ENCODE measurements at places on chromosomes 6 and 20. TPM values are rescaled to one million over a fixed set of nuclear protein-coding genes. Genes with fewer than 3 reads are reported as not detected.

The ZNF217 gene
- 40.2 TPM for total RNA-seq

The BHLHE23 gene
- not detected for total RNA-seq

The DAAM2 gene
- total RNA-seq: 20.1 TPM

The FAM209B gene
- not detected for total RNA-seq

The SLC22A23 gene
- total RNA-seq: 45.5 TPM

The ADTRP gene
- total RNA-seq: 18.7 TPM

The GTF3C6 gene
- total RNA-seq: 68.8 TPM

The POU5F1 gene
- not detected for total RNA-seq

The FAM83D gene
- 2.0 TPM for total RNA-seq

The ULBP1 gene
- not detected for total RNA-seq

- DNase-seq: peak; percentile 92
- no peaks in the 10 kb centered on the region for H3K36me3 ChIP-seq
- H3K4me1 ChIP-seq: peaks cover 10% of the 10 kb centered on the region
- H3K27me3 ChIP-seq: no peaks in the 10 kb centered on the region
- H3K4me3 ChIP-seq: peak overlapping the region; percentile 46
Observed at GRCh38 chr6:27687154-27688013, 214.5 kb upstream of the ZNF184 start.

DNA sequence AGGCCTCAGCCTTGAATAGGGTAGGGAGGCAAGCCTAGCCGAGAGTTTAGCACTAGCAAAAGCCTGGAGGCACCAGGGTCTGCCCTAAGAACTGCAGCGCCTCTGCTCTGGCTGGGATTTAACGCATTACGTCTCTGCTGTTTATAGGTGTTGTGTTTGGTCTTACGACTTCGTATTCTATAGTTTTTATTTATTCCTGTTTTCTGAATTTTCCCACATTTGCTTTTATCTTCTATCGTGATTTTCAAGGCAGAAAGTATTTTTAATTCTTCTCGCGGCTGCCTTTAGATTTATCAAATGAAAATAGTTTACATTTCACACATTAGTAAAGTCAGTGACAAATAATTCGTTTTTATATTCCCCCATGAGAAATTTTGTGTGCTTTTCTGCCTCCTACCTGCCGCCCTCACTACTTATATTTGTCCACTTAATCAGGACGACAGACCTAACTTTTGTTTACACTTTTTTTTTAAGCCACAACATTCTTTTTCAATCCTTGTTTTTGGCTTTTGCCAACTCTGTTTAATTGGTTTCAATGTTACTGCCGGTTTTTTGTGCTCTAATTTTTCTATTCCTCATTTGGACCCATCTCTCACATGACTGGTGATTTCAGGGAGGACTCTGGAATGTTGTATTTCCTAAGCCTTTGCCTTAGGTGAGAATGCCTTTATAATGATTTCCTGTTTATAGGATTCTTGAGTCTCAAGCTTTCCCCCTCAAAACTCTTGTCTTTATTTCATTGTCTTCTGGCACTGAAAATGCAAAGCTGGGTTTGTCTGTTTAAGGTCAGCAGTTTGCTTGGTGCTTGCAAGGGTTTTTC lies 1.3 kb upstream of the LZTS3 start:
- peaks cover 18% of the 10 kb centered on the region for H3K27me3 ChIP-seq
- H3K27ac ChIP-seq: peak overlapping the region; percentile 83
- H3K4me1 ChIP-seq: peaks cover 22% of the 10 kb centered on the region
- H3K36me3 ChIP-seq: no peaks in the 10 kb centered on the region

GRCh38 chr20:62548471-62548870 lies 72.7 kb upstream of the GATA5 start:
- peak overlapping the region; percentile 46 for H3K27ac ChIP-seq
- H3K36me3 ChIP-seq: no peaks in the 10 kb centered on the region
- H3K4me1 ChIP-seq: peaks cover 14% of the 10 kb centered on the region
- H3K4me3 ChIP-seq: no peak overlapping the region

GRCh38 chr6:157249826-157250225 lies 73.5 kb downstream of the TMEM242 start:
- H3K36me3 ChIP-seq: no peaks in the 10 kb centered on the region
- no peak for DNase-seq
- no peaks in the 10 kb centered on the region for H3K4me1 ChIP-seq
- H3K27me3 ChIP-seq: no peaks in the 10 kb centered on the region

GRCh38 chr6:109714611-109715010 lies 23.5 kb downstream of the FIG4 start:
- H3K36me3 ChIP-seq: no peaks in the 10 kb centered on the region
- H3K27ac ChIP-seq: no peak overlapping the region
- no peak overlapping the region for H3K4me3 ChIP-seq
- no peaks in the 10 kb centered on the region for H3K27me3 ChIP-seq

DNA sequence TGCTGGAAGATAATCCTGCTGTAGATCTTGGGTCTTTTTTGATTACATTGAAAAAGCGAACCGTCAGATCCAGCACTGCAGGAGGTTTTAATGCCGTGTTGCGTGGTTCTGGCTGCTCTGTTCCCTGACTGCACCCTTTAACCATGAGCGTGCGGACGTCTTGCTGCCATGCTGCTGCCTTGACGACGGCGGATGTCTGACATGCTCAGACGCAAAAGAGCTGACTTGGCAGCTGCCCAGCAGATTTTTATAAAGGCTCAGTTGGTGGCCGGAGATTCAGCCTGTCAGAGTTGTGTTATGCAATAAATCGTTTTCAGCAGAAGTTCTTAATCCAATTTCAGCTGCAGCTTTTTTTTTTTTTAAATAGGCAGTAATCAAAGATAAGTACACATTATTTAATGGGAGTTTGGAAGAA lies 119.4 kb downstream of the JARID2 start:
- peak; percentile 82 for DNase-seq
- no peaks in the 10 kb centered on the region for H3K27me3 ChIP-seq
- peaks cover 68% of the 10 kb centered on the region for H3K4me1 ChIP-seq
- H3K27ac ChIP-seq: no peak overlapping the region
- H3K4me3 ChIP-seq: no peak overlapping the region

DNA sequence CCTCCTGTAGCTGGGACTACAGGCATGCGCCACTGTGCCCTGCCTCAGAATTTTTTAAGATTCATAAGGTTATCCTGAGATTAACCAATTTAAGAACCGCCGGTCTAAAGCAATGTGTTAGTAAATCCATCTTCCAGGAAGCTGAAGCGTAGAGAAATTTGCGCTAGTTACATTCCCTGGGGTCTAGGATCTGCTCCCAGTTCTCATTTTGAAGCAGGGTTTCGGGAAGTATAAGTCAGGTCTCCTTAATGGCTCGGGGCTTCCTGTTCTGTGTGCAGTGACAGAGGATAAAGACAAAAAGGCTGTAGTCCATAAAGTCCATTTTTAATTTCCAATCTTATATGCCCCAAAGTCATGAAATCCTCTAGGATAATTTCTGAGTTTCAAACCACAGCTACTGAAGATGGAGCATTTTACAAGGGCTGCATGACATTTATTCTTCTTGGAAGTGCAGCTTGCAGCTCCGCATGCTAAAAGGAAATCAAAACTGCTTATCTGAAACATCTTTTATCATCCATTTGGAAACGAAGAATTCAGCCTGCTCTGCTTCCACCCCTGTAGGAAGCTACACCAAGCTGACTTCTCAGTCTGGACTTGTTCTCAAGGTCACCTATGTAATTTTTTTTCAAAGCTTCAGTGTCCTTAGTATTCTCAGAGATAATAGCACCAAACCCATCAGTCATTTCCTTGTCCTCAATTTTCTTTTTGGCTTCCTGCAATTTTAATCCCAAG lies 326.1 kb downstream of the PRL start:
- H3K27ac ChIP-seq: no peak overlapping the region
- H3K4me1 ChIP-seq: no peaks in the 10 kb centered on the region
- no peak overlapping the region for H3K4me3 ChIP-seq
- DNase-seq: peak; percentile 22

DNA sequence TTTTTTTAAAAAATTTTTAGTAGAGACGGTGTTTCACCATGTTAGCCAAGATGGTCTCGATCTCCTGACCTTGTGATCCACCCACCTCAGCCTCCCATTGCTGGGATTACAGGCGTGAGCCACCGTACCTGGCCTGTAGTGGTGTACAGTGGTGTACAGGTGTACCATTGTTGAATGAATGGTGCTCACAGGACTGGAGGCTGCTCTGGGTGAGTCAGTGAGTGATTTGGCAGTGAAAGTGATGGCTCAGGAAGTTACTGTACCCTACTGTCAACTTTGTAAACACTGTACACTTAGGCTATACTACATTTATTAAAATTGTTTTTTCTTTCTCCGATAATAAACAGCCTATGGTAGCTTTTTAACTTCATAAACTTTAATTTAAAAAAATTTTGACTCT lies 122.8 kb upstream of the EEF1E1 start:
- H3K27ac ChIP-seq: no peak overlapping the region
- H3K4me3 ChIP-seq: no peak overlapping the region
- no peaks in the 10 kb centered on the region for H3K4me1 ChIP-seq

DNA sequence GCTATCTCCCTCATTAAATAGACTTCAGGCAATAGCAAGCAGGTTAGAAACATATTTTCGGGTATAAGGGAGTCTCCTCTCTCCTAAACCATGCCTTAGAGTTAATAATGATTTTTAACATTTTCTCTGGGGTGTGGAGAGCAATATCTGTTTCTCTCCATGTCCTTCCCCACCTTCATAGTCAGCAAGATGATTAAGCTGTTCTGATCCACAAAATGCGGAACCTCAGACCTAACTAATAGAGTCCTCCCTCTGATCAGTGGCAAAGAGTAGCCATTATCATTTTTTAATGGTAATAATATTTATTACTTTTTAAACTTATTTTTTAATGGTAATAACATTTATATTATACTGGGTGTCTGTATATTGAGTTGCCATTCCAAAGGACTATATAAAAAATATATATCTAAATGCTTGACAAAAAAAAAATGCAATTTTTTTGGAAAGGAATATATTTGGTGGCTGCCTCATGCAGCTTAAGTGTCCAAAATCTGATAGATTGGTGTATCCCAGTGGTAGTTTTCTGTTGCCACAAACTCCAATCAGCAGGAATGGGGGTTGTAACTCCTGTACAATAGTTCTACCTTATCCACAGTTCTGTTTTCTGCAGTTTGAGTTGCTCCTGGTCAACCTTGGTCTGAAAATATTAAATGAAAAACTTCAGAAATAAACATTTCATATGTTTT lies 14.0 kb upstream of the BTN3A2 start:
- no peak overlapping the region for H3K4me3 ChIP-seq
- H3K4me1 ChIP-seq: no peaks in the 10 kb centered on the region
- H3K27me3 ChIP-seq: no peaks in the 10 kb centered on the region
- no peak for DNase-seq
- H3K27ac ChIP-seq: no peak overlapping the region
- H3K36me3 ChIP-seq: no peaks in the 10 kb centered on the region

DNA sequence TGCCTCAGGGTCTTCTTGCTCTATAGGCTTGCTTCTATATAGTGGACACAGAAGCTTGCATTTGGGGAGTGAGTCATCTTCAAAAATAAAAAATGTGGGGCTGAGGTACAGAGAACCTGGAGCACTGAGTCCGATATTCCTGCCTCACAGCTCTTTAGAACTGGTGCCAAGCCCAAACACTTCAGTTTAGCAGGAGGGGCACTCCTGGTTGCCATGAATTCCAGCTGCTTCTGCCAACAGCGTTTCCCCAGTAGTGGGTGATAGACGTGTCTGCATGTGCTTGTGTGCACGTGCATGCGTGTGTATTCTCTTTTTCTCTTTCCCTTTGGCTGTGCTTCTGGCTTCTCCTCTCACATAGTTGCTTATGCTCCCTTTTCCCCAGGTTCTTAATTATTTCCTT lies 11.9 kb downstream of the DNPH1 start:
- H3K36me3 ChIP-seq: peaks cover 94% of the 10 kb centered on the region
- H3K4me3 ChIP-seq: no peak overlapping the region
- no peaks in the 10 kb centered on the region for H3K4me1 ChIP-seq
- DNase-seq: no peak
- no peaks in the 10 kb centered on the region for H3K27me3 ChIP-seq

DNA sequence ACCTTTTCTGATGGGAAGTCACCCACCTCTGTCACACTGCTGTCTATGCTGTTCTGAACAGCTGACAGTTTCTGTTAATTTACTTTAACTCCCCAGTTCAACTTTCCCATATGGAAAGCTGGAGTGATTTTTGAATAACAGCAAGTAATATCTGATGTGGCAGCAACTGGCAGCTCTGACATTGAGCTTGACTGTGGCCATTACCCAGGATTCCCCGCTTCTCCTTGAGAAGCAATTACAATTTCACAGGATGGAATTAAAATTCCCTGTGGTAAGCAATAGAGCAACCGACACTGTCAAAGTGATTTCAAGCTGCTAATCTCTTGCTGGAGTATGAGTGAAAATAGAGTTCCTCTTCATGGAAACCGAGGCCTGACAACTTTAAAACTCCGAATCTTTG lies 348.1 kb upstream of the SOX4 start:
- no peak for DNase-seq
- no peak overlapping the region for H3K27ac ChIP-seq
- no peak overlapping the region for H3K4me3 ChIP-seq
- H3K27me3 ChIP-seq: no peaks in the 10 kb centered on the region
- no peaks in the 10 kb centered on the region for H3K36me3 ChIP-seq
- peaks cover 11% of the 10 kb centered on the region for H3K4me1 ChIP-seq

GRCh38 chr20:37914672-37915433 lies 11.9 kb downstream of the VSTM2L start:
- H3K27ac ChIP-seq: no peak overlapping the region
- peaks cover 14% of the 10 kb centered on the region for H3K4me1 ChIP-seq
- H3K4me3 ChIP-seq: peak overlapping the region; percentile 20
- peaks cover 48% of the 10 kb centered on the region for H3K27me3 ChIP-seq
- DNase-seq: peak; percentile 83

GRCh38 chr6:38481851-38482250 lies 157.9 kb downstream of the BTBD9 start:
- no peak for DNase-seq

- no peak overlapping the region for H3K4me3 ChIP-seq
- H3K36me3 ChIP-seq: no peaks in the 10 kb centered on the region
- no peak for DNase-seq
- H3K27ac ChIP-seq: no peak overlapping the region
Observed at GRCh38 chr6:132952986-132953385, 138.6 kb downstream of the RPS12 start.

DNA sequence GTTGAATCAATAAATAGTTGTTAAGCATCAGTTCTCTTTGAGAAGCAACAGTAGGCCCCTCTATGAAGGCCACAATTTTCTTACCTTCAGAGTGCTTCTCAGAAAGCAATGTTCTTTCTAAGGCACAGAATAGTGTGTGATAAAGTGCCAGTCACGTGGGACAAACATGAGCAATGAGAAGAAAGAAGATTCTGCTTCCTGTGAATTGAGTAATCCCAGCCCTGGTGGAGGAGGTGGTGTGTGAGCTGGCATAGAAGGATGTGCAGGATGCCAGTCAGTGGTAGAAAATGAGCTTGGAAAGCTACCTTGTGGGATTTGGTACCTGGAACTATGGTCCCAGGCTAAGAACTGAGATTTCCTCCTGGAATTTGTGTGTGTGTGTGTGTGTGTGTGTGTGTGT lies 21.7 kb downstream of the KIZ start:
- H3K36me3 ChIP-seq: no peaks in the 10 kb centered on the region
- H3K27ac ChIP-seq: no peak overlapping the region
- no peak for DNase-seq
- H3K4me3 ChIP-seq: no peak overlapping the region

GRCh38 chr6:85125526-85125925 lies 324.4 kb upstream of the NT5E start:
- H3K4me3 ChIP-seq: no peak overlapping the region
- no peak for DNase-seq
- no peaks in the 10 kb centered on the region for H3K4me1 ChIP-seq
- H3K36me3 ChIP-seq: no peaks in the 10 kb centered on the region
- H3K27me3 ChIP-seq: peaks cover 5% of the 10 kb centered on the region

- no peak for DNase-seq
- H3K27me3 ChIP-seq: no peaks in the 10 kb centered on the region
- H3K27ac ChIP-seq: no peak overlapping the region
- H3K4me1 ChIP-seq: no peaks in the 10 kb centered on the region
- no peaks in the 10 kb centered on the region for H3K36me3 ChIP-seq
Observed at GRCh38 chr6:126117251-126117650, 130.9 kb downstream of the TRMT11 start.

All from stomach (tissue), 19 donors.